ENCODE measurements at places on chromosomes 7 and 10. TPM values are rescaled to one million over a fixed set of nuclear protein-coding genes. Genes with fewer than 3 reads are reported as not detected.

DNA sequence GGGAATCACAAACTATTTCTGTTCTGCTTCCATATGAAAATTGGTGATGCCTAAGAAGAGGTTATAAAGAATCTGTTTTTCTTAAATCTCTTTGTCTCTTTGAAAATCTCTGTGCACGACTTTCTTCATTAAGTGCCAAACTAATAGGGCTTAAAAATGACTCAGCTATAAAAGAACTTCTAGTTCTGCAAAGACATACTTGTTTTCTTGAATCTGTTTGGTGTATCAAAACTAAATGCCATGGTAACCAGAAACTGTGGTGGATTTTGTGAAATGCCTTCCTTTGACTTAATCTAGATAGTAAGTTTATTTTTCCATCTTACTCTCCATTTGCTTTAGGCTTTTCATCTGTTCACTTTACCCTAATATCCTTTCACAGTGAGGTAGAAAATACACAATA lies 417.8 kb downstream of the PARD3 start:
- no peak overlapping the region for H3K27ac ChIP-seq
- H3K36me3 ChIP-seq = no peaks in the 10 kb centered on the region
- no peaks in the 10 kb centered on the region for H3K4me1 ChIP-seq
- no peak for DNase-seq
- no peak overlapping the region for H3K4me3 ChIP-seq

DNA sequence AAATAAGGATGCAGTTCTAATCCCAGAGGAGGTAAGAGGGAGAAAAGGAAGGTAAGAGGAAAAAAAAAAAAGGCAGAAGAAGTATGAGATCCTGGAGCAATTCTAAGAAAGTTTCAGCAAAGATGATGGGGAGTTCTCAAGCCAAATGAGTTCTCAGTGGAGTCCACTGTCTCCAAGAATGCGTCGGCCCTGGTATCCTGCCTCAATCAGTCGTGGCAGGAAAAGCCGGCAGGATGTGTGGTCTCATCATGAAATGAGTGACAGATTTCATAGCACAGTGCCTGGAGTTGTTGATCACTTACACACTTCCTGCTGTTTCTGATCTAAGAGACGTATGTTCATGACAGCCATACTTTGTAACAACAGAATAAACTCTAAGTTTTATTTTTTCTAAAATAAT lies 554.9 kb downstream of the NXPH1 start:
- no peak for DNase-seq
- H3K27me3 ChIP-seq = no peaks in the 10 kb centered on the region
- no peak overlapping the region for H3K27ac ChIP-seq

Gene VAX1
- total RNA-seq = not detected

DNA sequence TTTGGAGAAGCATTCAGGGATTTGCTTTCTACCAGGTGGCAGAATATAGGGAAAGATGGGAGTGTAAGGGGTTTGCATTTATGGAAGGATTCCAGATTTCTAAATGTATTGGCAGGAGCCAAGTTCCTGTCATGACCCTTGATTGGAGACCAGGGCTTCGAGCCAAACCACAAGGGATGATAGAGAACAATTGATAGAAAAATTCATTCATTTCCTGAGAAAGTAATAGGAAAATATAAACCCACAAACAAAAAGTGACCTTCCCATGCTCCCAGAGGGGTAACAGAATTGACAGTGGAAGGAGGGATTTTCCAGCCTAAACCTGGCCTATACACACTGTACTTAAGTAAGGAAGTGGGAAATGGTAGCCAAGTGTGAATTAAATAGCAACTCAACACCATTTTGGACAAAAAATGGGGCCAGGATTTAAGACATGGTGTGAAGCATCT lies 22.4 kb upstream of the IFIT2 start:
- no peaks in the 10 kb centered on the region for H3K27me3 ChIP-seq
- H3K4me1 ChIP-seq = no peaks in the 10 kb centered on the region
- H3K27ac ChIP-seq = no peak overlapping the region
- no peaks in the 10 kb centered on the region for H3K36me3 ChIP-seq
- no peak overlapping the region for H3K4me3 ChIP-seq
- no peak for DNase-seq

DNA sequence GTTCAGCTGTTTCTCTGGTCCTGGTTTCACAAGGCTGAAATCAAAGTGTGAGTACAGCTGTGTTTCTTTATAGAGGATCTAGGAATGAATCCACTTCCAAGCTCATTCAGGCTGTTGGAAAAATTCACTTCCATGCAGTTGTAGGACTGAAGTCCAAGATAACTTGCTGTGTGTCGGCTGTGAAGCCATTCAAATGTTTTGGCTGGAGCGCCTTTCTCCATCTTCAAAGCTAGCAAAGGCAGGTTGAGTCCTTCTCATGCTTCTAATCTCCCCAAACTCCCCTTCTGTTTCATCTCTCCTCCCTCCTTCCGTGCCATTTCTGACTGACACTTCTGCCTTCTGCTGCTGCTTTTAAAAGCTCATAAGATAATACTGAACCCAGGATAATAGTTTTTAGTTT lies 1195.4 kb upstream of the LRRN3 start:
- no peak overlapping the region for H3K4me3 ChIP-seq
- H3K36me3 ChIP-seq = no peaks in the 10 kb centered on the region
- no peak overlapping the region for H3K27ac ChIP-seq
- no peak for DNase-seq

DNA sequence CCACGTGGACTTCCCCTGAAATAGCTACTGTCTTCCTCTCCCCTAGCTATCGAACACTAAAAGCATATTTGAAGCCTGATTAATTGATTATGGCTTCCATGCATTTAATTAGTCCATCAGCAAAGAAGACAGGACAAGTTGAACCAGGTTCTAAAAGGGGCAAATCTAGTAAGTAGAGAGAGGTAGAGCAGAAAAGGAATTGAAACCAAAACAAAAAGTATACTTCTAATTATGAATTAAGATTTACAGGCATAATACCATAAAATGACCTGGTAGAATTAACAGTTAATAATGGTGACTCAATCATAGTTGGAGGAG lies 393 bp upstream of the DNAJC1 start:
- no peak for DNase-seq
- peak overlapping the region; percentile 84 for H3K27ac ChIP-seq
- peak overlapping the region; percentile 89 for H3K4me3 ChIP-seq
- H3K36me3 ChIP-seq = no peaks in the 10 kb centered on the region
- peaks cover 3% of the 10 kb centered on the region for H3K27me3 ChIP-seq

All from CD4-positive, alpha-beta memory T cell (primary cell).